ENCODE measurements at places on chromosomes 12 and 14.

GRCh38 chr12:76878899-76879709 is at the start of gene CSRP2:
TSS of gene CSRP2 (minus strand) at chr12:76879019. CDS start at chr12:76866260, 12,759 bp downstream.
- DNase-seq = peak; percentile 87

DNA sequence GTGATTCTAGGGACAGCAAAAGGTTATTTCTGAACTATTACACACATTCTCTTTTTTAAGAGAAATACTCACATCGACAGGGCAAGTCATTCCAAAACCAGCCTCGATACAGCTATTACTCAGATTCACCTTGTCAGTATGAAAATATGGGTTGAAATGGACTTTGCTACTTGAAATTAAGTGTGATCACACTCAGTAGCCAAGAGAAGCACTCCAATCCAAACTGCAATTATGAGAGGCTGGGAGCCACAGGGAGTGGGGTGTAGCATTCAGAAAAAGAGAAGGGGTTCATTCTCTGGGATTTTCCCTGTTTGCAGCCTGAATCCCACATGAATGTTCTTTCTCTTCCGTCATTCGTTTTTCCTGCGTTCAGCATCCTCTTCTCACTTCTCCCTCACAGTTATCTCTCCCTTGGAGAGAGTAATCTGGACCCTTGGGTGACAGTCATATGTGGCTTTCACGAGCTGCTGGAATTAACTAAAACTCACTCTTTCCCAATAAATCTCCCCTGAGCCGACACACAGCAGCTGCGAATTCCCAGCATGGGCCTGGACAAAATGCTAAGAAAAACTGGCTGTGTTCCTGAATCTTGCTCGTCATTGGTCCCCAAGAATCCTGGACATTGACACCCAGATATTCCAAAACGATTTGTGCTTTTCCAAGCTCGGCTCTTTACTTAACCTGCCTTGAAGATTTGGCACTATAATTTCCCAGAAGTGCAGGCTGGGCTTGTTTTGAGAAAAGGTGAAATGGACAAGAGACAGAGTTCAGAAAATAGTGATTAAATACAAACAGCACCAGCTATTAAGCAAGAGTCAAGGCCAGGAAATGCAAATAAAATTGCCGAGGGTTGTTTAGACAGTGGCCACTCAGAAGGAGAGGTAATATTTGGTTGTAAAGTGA is 199.5 kb upstream of the PLEKHG7 start:
- peak; percentile 68 for DNase-seq

DNA sequence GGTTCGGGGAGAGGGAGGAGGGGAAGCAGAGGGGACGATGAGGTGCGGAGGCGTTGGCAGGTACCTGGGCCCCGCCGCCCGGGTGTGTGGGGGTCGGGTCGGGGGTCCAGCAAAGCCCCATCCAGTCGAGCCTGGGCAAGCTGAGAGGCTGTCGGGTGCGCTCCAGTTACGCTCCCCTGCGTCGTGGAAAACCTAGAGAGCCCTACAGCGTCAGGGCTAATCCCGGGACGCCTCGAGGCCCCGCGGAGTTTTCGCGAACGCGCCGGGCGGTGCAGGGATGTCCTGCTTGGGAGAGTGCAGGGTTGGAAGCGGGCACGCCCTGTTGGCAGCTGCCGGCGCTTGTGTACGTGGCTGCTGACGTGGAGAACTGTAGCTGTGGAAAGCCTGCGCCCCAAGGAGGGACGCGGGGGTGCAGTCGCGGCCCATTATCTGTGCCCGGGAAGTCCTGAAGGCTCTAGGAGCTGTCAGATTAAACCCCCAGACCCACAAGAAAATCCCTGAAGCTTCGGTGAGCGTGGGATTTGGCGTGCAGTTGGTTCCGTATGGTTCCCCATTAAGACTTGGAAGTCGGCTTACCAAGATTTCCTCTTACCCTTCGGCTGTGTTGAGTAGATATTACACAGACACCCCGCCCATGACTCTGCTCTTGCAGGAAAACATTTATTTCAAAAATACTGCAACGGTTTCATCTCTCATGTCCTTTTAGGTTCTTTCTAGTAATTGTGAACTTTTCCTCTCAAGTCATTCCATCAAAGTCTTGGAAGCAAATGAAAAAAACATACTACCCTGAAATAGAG is 11.3 kb upstream of the SLC38A2 start:
- peak; percentile 24 for DNase-seq

- DNase-seq = peak; percentile 61
Measured at GRCh38 chr14:34262127-34262910, 199.7 kb downstream of the SPTSSA start.

GRCh38 chr14:105315941-105316576 is 1.5 kb downstream of the PACS2 start:
- no peak for DNase-seq
